ENCODE measurements at places on chromosomes 7 and 10.

DNA sequence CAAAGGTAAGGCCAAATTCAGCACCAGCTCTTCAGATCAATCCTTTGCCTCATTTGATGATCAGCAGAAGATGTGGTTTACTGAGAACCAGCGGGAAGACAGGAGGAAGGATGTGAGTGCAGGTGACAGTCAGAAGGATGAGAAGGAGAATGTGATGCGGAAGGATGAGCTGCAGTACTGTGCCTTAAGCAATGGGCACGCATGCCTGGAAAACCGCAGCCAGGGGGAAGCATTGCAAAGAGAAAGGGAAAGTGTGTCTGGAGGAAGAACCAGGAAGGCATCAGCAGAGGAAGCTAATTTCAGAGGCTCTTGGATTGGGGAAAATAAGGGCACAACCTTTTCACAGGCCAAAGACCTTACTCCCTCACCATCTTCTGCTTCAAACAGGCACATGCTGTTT is 25.7 kb downstream of the C10orf71 start:
- DNase-seq = no peak

DNA sequence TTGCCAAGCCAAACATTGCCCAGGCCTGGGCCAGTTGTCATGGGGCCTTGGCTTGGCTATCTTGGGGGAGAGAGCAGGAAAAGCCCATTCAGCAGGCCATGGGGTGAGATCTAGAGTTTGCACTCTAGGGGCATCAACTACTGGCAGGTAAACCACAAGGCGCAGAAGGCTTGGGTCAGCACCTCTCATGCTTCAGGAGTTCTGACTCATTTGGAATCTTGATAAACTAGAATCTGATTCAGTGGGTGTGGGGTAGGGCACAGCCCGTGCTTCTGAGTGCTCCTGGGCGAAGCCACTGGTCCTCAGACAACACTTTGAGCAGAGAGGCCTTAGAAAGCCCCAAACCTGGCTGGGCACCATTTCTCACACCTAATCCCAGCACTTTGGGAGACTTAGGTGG is 81.1 kb downstream of the RGS10 start:
- no peak for DNase-seq

DNA sequence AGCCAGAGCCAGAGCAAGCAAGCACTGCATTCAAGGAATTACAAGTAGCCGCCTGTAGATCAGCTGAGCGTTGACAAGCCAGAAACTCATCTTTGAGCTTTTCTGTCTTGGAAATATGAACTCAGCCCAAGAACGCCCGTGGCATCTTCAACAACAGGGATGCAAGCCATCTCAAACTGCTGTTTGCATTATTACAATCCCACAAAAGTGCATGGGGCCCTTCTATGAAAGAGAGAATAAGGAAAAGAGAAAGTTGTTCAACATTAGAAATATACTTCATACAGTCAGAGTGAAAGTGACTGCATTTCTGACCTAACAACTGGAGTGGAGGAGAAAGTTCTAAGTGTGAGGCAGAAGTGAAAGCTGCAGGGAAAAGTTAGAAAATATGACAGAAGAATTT is 6.5 kb downstream of the SGCE start:
- DNase-seq = no peak

DNA sequence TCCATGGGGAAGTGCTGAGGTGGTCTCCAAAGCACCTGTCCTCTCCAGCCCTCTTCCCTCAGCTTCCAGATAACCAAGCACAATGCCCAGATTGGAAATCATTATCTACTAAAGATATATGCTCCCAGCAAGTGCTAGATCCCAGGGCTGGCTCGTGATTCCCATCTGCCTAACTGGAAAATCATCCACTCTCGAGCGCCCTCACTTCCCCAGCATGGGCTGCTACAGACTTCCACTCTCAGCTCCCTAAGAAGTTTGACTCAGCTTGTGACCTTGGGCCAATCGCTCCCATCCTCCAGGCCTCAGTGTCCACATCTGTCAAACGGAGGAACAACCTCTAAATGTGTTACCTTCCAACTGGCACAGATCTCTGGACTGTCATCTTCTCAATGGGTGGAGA is 112.4 kb upstream of the ZMIZ1 start:
- DNase-seq = no peak

- no peak for DNase-seq
Measured at GRCh38 chr7:26437003-26437532, 145.4 kb downstream of the SNX10 start.

DNA sequence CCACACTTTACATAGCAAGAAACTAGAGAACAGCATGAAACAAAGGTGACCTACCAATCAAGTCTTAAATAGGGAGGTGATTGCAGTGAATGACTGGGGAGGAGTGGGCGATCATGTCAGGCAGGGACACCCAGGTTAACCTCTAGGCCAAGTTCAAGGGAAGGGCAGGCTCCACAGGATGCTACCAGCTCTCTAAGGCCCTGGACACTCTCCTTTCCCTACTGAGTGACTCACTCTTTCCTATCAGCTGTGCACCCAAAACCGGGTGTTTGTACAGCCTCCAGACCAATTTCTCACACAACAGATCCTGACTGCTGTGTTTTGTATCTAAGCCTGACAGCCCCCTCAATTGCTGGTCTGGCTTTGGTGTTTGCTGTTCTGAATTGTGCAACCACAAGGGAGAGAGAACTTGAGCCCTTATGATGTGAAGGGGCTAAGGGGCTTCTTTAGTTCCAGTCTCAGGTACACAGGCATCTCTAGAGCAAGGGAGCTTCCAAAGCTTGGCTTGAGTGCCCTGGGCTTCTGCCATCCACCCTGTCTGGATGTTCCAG is 107.8 kb downstream of the TBXAS1 start:
- no peak for DNase-seq

DNA sequence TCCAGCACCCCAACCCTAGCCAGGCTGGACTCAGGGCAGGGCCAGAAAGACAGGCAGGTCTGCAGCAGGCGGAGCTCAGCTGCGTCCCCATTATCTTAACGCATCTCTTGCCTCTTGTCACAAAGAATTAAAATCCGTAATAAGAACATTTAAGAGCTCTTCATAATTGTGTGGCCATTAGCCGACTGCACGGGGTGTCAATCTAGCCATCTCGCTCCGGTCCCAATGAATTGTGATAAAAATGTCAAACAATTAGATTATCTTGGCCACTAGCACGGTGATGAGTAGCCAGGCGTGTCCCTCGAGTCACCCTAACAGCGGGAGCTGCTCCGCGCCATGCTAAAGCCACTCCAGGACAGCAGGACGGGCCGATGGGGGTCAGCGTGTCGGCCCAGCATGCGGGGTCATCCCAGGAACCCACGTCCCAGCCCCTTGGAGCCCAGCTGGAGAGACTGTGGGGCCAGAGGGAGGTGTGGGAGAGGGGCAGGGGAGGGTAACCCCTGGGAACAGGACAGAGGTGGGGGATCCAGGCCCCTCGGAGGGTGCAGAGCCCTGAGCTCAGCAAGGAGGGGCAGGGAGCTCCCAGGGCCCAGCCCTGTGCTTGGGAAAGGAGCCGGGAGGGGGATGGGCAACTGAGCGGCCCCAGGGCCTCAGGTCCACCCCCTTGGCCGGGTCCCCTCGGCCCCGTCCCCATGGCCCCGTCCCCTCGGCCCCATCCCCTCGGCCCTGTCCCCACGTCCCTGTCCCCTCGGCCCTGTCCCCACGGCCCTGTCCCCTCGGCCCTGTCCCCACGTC is 17.7 kb upstream of the NKX6-2 start:
- no peak for DNase-seq

DNA sequence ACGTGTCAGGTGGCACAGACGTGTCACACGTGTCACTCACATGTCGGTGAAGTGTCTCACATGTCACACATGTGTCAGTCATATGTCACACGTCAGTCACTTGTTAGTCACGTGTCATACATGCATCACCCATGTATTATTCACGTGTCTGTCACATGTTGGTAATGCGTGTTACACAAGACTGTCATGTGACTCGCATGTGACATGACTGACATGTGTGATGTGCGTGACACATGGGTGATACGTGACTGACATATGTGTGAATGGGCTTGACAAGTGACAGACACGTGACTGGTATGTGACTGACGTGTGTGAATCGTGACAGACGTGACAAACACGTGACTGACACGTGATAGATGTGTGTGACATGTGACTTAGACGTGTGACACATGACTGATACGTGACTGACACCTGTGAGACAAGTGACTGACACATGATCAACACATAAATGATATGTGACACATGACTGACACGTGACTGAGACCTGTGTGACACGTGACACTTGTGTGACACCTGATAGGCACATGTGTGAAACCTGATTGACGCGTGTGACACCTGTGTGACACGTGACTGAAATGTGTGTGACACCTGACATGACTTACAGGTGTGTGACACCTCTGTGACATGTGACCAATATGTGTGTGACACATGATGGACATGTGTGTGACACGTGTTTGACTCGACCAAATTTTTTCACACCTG is 56.1 kb downstream of the ZNF92 start:
- no peak for DNase-seq

DNA sequence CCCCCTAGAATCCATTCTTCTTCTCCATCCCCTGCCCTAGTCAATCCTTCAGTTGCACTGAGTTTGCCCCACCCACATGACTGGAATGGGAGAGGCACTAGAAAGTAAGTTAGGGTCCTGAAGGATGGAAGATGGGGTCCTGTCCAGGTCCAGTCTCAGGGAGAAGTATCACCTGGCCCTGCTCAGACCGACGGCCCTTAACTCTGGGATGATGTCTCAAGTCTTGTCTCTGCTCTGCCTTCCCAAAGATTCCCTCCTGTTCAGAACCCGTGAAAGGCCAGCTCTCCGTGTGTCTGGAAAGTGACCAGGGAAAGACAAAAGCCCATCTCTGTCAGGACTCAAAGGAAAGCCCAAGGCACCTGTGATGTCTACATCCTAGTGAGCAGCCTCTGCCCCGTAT is 88.8 kb downstream of the OAT start:
- DNase-seq = no peak

DNA sequence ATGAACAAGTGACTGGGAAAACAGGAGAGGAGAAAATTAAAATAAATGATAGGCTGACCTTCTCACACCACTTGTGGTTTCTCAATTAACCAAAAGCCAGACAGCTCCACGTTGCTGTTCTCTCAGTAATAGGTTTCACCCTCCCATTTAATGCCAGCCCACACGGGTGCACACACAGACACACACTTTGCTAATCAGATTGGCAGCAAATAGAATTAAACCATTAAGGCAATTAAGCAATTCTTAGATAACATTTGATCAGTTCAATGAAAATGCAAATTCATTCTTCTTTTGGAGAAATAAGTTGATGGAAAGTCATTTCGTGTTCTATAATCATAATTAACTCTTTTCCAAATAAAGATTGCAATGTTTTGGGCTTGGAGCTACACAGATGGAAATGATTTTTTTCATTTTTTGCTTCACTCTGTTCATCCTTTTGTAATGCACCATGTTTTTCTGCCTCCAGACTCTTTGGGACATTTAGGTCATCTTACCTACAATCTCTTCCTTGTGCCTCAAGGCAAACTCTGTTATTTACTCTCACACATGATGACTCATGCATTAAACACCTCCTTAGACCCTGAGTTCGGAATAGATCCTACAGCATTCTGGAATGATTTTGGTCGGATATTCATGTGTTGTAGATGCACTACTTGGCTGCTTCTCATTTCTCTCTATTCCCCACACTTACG is 700.7 kb downstream of the AUTS2 start:
- DNase-seq = no peak

GRCh38 chr7:158658475-158658874 is 46.1 kb downstream of the NCAPG2 start:
- no peak for DNase-seq

DNA sequence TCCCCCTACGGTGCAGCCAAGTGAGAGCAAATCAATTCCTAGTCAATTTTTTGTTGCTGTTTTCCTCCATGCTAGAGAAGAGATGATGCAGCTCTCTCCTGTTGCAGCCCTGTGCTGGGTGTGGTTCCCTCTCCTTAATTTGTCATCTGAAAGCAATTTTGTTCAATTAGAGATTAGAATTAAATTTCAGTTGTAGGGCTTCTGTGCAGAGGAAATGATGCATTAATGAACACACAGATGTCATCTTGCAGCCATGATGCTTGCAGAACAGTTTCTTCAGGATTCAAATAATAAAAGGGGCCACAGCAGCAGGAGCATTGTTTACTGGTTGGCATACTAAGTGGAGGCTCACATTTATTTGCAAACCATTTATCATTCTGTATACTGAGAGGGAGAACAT is 266.0 kb downstream of the AUTS2 start:
- no peak for DNase-seq

DNA sequence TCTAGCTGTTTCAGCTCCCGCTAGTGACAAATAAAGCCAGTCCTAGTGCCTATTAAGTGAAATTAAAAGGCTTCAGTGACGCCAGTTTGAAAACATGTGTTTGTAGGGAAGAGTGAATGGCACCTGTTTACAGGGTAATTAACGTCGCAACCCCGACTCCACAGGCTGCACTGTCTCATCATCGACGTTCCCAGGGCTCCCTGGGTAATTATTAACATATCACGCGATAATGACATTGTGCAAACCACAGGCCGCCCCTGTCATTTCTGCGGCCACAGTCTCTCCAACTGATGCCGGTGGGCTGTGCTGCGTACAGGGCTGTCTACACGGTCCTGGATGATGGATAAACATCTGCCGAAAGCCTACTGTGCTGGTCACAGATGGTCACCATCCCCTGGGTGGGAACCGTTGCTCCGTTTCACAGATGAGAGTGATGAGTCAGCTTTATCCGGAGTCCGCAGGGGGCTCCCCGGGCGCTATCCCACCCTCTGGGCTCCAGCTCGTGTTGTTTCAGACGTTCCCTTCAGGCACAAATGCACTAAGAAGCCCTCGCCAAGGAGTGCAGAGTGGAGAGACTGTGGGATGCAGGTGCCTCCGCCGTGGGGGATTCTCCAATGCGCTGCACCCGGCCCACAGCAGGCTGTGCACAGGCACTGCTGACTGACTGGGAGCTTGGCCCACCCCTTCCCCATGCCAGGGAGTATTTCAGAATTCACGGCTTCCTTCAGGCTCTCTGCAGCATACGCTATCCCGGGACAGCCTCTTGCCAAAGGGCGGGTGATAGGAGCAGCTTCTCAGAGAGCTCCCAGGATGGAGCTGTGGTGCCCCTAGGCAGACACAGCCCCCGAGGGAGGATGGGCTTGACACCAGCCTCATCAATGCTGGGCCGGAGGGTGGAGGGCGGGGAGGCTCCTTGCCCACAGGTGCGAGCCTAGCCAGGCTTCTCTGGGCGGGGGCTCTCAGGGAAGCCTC is 491.8 kb upstream of the FOXK1 start:
- no peak for DNase-seq

- no peak for DNase-seq
Measured at GRCh38 chr7:5255832-5256231, 26.9 kb upstream of the SLC29A4 start.

GRCh38 chr10:77541944-77542343 is 95.7 kb downstream of the KCNMA1 start:
- DNase-seq = no peak

DNA sequence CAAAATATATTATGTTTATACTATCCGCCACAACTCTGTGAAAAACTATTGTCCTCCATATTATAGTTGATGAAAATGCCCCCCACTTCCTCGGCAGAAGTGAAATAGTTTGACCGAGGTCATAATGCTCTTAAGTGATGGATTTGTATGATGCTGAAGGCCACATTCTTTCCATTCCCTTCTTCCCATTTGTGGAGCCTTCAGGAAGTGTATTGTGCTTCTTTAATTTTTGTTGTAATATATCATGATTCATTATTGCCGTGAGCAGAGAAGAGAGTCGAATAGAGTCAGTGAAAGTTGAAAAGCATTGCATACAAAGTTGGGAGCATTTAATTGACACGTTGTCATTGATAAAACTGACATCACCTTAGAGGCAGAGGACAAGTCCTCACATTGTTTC is 460.3 kb downstream of the SUGCT start:
- DNase-seq = no peak

Data from GDM1 (cell line).